ENCODE measurements at places on chromosomes 1 and 21.

GRCh38 chr1:43789604-43790550, 82.5 kb downstream of the ST3GAL3 start:
- DNase-seq: no peak

DNA sequence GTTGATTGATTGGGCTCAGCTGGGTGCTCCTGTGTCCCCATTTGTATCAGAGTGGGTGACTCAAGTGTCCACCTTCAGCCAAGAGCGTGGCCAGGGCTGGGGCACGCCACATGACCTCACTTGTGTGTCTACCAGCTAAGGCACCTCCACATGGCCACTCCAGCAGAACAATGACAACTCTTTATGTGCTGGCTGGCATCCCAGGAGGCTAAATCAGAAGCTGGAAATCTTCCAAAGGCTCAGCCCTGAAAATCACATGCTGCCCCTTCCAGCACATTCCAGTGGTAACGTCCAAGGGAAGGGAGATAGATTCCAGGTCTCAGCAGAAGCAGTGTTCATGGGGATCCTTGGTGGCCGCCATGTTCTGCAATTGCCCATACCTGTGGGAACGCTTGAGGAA, 585.5 kb downstream of the AJAP1 start:
- DNase-seq: no peak

- no peak for DNase-seq
These were observed 114.0 kb upstream of the GJB5 start for GRCh38 chr1:34640654-34641401.

DNA sequence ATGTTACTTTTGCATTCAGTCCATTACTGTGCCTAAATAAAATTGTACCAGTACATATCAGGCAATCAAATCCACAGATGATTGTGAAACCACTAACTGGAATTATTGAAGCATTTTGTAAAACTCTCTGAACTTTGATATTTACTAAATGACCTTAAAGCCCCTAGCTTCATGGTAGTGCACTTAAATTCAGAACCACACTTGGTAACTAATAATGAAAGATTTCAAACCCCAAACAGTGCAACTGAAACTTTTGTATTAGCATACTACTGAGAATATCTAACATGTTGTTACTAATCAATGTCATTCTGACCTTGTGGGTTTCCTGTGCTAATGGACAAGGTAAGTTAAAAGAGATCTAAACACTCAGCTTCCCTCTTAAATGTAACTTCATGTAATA, at the start of gene CFHR3:
Gene CFHR3 (plus strand): TSS at position 238 of the 400 bp plus-strand sequence. CDS start 47 bp downstream, at position 285.
- DNase-seq: no peak

DNA sequence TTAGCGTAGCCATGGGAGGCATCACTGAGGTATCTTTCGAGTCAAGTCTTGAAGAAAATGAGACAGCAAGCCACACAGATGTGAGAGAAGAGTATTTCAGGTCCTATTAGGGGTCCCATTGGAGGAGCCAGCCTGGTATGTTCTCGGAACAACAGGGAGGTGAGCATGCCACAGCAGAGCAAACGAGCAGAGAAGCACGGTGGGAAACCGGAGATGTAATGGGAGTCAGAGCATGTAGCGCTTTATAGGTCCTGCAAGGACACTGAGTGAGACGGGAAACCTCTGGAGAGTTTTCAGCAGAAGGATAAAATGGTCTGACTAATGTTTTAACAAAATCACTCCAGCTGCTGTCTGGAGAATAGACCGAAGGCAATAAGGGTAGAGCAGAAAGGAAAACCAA, 15.9 kb downstream of the H3-3A start:
- DNase-seq: no peak

DNA sequence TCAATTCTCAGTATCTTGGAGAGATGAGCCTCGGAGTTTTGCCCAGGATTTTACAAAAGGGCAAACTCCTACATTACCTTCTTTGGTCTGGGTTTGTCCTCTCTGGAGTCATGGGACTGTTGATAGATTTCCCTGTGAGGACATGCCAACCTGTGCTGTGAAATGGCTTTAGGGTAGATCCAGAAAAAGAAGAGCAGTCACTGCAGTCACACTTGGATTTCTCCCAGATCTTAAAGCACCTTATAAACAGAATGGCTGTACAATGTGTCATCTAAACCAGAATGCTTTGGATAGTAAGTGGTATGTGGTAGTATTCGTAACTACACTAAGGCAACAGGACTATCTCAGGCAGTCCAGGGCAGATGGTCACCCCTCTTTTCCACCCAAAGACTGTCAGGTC, 1.9 kb upstream of the CSRP1 start:
- no peak for DNase-seq

DNA sequence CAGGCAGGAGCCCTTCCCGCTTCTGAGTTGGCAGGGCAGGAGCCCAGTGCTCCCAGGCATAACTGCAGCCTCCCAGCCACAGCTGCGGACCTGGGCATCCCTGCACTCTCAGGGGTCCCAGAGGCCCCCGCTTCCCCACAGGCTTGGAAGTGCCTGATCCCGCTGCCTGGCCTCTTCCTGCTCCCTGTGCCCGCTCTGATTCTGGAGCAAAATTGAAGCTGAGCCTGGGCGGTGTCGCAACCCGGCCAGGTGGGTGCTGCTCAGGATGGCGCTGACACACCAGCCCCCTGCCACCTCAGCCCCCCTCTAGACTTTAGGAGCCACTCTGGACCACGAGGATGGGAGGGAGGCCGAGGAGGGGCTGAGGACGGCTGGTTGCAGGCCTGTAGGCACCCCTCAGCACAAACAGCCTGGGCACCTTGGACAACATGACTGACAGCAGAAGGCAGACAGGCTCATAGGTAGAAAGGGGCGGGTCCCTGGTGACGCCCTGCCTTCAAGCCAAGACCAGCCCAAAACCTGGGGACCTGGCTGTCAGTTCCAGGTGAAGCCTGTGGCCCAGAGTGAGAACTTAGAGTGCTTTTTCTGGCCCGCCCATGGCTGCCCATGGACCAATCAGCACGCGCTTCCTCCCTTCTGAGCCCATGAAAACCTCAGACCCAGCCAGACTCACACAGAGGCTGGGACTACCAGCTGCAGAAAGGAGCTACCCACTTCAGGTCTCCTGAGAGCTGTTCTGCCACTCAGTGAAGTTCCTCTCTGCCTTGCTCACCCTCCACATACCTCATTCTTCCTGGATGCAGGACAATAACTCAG, 7.2 kb downstream of the HLCS start:
- no peak for DNase-seq

GRCh38 chr1:151828921-151829320, 2.7 kb downstream of the RORC start:
- DNase-seq: peak; percentile 49

Measured in RWPE1 (cell line).